ENCODE measurements at places on chromosomes 7 and 10.

GRCh38 chr7:23100697-23101096 lies 4.9 kb upstream of the KLHL7 start:
- no peak for DNase-seq

GRCh38 chr10:78747401-78748234 lies 321.1 kb upstream of the ZMIZ1 start:
- no peak for DNase-seq

DNA sequence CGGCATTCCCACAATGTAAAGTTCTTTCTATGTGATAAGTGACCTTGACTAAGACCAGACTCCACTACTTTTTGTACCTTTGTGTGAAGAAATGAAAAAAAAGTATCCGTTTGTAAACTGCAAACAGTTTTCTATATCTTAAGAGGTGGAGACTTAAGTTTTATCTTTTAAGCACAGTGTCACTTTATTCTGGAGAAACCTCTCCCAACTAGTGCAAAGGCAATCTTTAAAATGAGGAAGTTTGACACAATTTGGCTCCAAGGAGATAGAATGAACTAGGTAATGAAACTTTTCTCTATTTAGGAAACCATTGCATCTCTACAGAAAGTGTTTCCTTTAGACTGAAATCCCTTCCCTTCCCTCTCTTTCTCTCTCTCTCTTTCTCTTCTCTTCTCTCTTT lies 122.9 kb downstream of the SAMD9 start:
- no peak for DNase-seq

DNA sequence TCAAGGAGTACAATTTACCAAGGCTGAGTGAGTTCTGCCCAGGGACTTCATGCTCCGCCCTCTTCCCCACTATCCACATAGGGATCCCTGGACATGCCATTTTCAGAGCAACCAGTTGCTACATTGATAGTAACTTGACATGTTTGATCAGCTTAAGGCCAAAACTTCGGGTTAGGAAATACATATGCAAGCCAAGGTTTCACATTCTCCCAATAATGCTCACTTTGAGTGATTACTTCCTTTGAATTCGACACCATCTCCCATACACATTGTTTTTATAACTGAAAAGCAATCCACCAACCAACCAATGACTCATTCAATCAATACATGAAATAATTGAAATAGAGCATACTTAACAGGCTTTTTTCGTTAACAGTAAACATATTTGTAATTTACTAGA lies 137.9 kb downstream of the GLI3 start:
- no peak for DNase-seq

DNA sequence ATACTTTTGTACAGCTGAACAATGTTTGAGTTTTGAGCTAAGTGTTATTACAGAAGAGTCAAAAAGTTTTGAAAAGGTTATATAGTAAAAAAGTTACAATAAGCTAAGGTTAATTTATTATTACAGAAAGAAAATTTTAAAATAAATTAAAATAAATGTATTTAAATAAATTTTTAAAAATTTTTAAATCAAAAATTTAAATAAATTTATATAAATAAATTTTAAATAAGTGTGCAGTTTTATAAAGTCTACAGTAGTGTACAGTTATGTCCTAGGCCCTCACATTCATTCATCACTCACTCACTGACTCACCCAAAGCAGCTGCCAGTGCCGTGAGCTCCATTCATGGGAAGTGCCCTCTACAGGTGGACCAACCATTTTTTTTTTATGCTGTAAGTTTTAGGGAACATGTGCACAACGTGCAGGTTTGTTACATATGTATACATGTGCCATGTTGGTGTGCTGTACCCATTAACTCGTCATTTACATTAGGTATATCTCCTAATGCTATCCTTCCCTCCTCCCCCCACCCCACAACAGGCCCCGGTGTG lies 462.9 kb upstream of the ZMIZ1 start:
- no peak for DNase-seq

GRCh38 chr10:77500754-77501151 lies 136.9 kb downstream of the KCNMA1 start:
- no peak for DNase-seq

DNA sequence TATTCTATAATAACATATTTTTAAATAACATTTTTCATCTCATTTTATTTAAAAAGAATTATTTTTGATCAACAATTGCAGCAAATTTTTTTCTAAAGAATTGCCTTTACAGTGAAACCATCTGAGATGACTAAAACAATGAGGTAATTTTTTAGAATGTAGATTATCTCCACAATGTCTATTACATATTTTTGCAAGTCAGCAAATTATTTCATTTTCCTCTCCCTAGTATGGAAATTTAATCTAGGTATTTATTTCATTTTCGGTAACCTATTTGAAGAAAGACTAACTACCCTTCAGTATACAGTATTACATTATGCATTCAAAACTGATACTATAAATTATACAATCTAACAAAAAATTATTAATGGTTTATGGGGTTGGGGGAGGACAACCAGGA lies 213.2 kb upstream of the SP4 start:
- DNase-seq, result no peak

DNA sequence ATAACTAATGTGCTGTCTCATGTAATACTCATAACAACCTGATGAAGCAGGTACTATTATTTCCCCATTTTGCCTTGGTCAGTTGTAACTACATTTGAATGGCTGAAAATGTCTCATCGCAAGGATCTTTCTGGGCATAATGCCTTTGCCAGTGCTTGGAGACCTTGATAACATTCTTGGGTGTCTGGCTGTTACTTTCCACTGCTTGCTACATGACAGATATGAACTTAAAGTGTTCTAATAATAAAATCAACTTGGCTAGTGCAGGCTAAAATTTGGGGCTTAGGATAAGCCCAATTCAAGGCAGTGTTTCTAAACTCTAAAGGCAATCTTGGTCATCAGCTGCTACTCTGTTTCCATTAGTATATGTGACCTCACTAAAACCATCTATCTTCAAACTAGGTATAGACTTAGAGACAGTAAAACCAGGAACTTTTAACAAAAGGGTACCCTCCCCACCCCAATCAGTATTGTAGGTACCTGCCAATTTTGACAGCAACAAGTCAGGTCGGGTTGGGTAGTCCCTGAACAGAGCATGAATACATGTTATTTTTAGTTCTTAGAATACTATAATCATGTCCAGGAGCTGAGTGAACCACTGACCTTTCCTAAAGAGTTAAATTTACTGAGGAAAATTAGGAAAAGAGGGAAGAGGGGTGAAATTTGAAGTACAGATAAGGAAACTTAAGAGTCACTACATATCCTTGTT lies 68.2 kb upstream of the AHR start:
- DNase-seq, result no peak

GRCh38 chr10:94108200-94108599 lies 114.5 kb downstream of the PLCE1 start:
- no peak for DNase-seq

GRCh38 chr7:22156205-22156604 lies 200.7 kb downstream of the RAPGEF5 start:
- DNase-seq, result no peak

- no peak for DNase-seq
Measured at GRCh38 chr7:105346138-105346537, 42.6 kb downstream of the SRPK2 start.

GRCh38 chr7:49166441-49166840 lies 242.1 kb downstream of the CDC14C start:
- no peak for DNase-seq

DNA sequence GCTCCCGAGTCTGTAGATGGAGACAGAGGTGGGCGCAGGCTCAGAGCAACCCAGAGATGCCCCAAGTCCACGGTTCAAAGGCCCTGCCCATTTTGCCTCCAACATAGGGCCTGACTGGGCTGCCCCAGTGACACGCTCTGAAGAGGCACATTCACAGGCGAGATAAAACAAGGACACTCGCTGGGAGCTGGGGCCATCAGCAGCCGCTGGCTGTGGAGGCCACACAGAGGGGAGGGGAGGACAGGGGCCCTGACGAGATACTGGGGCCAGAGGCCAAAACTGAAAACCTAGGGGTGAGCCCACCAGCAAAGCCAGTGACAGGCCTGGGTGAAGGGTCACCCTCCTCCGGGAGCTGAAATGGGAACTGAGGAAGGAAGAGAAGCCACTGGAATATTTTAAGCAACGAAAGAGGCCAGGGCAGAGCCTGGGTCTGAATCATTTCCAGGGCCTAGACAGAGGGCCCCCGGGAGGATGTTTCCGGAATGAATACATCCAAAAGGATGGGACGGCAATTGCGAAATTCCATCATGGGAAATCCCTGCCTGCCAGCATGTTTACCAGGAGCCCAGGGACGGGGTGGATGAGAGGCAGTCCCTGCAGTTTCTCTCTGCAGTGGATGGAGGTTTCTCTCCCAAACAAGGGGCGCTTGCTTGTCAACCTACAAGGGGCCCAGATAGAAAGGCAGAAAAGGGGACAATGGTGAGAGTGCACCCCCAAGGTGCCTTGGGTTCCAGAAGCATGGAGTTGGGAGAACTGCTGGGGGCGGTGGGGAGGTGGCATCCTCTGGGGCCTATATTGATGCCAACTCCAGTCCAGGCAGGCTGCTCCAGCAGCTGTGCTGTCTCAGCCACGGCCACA lies 29.0 kb upstream of the HSPA12A start:
- no peak for DNase-seq

GRCh38 chr10:101682172-101682825 lies 12.7 kb downstream of the FBXW4 start:
- DNase-seq, result no peak

DNA sequence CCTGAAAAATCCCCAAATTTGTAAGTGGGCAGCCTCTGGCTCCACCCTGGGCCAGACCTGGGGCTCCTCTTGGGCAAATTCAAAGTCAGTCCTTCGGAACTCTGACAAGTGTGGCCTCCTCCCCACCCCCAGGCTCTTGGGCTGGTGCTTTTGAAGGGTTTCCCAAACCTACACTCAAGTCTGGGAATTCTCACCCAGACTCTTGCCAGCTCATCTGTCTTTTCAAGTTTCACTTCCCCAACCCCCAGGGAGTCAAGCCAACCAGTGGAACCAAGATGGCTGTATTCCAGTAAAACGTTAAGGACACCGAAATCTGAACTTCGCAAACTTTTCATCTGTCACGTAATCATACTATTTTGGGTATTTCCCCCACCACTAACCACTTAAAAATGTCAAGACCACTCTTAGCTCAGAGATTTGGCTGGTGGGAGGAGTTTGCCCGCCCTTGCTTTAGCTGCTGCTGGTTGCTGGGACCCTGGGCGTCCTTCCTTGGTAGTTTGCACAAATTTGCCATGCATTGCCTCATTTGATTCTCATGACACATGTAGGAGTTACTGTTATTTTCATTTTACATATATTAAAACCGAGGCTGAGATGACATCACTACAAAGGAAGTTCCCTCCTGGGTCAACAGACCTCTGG lies 1.7 kb upstream of the MYO1G start:
- peak; percentile 63 for DNase-seq

DNA sequence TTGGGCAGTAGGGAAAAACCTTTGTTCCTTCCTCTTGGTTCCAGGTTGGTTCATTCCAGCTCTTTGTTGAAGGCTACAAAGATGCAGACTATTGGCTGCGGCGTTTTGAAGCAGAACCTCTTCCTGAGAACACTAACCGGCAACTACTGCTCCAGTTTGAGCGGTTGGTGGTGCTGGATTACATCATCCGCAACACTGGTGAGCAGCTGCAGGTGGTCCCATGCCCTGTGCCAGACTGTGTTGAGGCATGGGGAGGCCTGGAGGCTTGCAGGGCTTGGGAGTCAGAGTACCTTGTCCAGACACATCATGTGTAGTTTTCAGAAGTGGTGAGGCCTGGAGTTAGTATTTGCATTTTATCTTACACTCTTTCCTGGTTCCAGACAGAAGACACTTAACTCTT lies 16.3 kb downstream of the PI4K2A start:
- DNase-seq, result no peak

DNA sequence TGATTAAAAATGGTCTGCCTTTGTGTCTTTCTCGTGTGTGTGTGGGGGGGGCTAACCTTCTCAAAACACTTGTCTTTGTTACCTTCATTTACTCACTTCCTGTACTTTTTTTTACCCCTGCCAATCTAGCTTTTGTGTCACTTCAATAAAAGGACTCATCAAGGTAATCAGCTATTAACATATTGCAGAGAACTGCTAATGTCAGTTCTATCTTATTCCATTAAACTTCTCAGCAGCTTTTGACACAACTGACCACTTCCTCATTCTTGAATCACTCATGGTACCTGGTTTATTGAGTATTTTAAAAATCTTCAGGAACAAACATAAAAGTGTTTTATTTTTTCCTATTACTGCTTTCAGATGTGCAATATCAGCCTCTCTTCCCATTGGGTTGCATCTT lies 59.8 kb downstream of the SLC25A40 start:
- no peak for DNase-seq

DNA sequence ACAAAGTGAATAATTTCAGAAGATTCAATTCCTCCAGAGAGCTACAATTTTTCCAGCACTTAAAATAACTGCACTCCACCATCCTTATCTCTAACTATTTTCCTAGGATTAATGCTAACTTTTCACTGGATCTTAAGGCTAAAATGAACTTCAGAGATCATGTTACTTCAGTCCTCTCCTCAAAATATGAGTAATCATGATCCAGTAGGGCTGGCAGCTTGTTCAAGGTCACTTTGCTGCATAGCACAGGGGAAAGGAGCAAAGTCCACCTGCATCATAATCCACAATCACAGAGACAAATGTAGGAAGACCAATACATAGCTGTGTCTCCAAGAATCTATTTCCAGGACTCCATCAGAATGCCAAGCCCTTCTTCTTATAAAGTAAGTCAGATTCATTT lies 150.3 kb downstream of the LRRTM3 start:
- no peak for DNase-seq

DNA sequence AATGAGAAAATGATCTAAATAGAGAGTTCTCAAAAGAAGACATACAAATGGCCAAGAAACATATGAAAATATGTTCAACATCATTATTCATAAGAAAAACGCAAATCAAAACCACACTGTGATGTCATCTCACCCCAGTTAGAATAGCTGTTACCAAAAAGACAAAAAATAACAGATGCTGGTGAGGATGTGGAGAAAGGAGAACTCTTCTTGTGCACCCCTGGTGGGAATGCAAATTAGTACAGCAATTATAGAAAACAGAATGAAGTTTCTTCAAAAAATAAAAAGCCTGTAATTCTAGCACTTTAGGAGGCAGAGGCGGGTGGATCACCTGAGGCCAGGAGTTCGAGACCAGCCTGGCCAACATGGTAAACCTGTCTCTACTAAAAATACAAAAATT lies 199.3 kb downstream of the PARD3 start:
- no peak for DNase-seq

- no peak for DNase-seq
Measured at GRCh38 chr7:146201945-146202344, 85.3 kb downstream of the CNTNAP2 start.

- DNase-seq, result no peak
Measured at GRCh38 chr10:57830877-57831560, 436.7 kb downstream of the IPMK start.

- no peak for DNase-seq
Measured at GRCh38 chr10:124736491-124737136, 7.6 kb downstream of the FAM53B start.

DNA sequence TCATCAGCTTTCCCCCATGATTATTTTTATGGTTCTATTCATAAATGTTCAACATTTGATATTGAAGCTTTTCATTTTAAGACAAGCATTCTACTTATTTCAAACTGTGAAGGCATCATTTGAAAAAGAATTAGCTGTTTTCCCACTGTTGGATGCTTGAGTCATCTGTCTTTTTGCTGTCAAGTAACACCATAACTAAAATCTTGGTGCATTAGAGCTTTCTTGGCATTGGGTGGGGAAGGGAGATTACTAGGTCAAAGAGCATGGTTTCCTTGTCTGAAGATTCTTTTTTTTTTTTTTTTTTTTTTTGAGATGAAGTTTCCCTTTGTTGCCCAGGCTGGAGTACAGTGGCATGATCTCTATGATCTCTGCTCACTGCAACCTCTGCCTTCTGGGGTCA lies 68.5 kb downstream of the CTBP2 start:
- DNase-seq, result no peak

Data from stimulated activated CD4-positive, alpha-beta T cell treated with anti-CD3 and anti-CD28 coated beads, Interleukin-4, amount 100 ng/mL, for 4 hours (primary cell).